Midbrain (tissue), 1 donor: ENCODE measurements at places on chromosomes 13 and 19.

GRCh38 chr13:110856942-110857835 is 57.7 kb downstream of the ANKRD10 start:
- no peak for DNase-seq

- no peak for DNase-seq
Measured at GRCh38 chr13:54636231-54636630, 1607.6 kb downstream of the OLFM4 start.

GRCh38 chr13:59435024-59435423 is 728.7 kb downstream of the DIAPH3 start:
- DNase-seq, result no peak

DNA sequence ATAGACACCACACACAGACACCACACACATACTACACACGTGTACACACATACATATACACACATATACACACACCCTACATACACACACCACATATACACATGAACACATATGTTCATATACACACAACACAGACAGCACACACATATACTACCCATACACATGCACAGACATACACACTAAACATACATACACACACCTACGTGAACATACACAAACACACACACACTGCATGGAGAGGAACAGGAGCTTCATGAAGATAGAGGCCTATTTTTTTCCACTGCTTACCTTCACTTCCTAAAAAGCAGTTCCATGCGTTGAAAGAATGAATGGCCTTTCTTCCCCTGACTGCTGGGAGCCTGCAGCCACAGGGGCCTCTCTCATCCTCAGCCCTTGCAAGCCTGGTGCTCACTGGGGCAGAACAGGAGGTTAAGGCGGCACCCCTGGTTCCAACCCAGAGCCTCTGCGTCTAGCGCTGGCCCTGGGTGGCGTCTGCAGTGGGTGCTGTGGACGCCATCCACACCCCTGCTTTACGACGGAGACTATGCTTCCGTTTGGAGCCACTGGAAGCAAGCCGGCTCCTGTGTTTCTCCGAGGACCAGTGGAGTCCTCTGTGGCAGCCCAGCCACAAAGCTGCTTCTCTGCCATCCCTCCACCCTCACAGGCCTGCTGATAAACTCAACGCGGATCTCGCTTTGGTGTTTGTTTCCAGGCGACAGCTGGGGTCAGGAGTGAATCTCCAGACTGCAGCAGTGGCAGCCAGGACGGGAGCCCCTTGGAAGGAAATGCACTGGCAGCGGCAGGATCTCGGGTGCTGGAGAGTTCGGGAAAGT is 1.9 kb upstream of the RASA3 start:
- DNase-seq, result no peak

DNA sequence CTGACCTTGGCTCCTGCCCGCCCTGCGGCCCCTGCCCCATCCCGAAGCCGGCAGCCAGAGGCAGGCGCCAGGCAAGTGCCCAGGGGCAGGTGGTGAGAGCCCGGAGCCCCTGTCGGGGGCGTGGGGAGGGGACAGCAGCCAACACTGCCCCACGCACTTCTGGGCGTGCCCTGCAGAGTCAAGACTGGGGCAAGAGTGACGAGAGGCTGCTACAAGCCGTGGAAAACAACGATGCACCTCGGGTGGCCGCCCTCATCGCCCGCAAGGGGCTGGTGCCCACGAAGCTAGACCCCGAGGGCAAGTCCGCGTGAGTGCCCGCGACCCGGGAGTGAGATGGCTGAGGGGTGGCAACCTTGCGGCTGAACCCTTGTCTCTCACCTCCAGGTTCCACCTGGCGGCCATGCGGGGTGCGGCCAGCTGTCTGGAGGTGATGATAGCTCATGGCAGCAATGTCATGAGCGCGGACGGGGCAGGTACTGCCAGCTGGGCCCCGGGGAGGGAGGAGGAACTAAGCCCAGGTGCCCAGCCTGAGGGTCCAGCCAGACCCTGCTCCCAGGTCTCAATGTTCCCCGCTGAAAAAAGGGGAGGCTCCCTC is 17.3 kb downstream of the ANKRD24 start:
- no peak for DNase-seq

GRCh38 chr13:30204564-30204963 is 102.8 kb downstream of the KATNAL1 start:
- DNase-seq, result no peak

DNA sequence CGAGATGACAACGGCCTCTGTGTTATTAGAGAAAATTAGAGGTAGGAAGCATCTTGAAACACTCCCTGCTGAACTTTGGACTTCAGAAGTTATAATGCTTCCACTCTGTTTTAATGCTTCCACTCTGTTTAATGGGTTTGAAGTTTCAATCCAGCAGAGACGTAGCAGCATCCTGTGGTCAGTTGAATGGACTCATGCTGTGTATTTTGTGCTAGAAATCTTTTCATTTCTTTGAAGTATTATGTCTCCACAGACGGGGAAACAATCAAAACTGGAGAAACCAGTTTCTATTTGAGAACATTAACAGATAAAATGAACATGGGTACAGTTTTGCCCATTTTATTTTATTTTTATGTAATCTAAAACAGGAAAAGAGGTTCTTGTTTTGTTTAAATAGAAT is 1736.2 kb downstream of the SLITRK5 start:
- no peak for DNase-seq

DNA sequence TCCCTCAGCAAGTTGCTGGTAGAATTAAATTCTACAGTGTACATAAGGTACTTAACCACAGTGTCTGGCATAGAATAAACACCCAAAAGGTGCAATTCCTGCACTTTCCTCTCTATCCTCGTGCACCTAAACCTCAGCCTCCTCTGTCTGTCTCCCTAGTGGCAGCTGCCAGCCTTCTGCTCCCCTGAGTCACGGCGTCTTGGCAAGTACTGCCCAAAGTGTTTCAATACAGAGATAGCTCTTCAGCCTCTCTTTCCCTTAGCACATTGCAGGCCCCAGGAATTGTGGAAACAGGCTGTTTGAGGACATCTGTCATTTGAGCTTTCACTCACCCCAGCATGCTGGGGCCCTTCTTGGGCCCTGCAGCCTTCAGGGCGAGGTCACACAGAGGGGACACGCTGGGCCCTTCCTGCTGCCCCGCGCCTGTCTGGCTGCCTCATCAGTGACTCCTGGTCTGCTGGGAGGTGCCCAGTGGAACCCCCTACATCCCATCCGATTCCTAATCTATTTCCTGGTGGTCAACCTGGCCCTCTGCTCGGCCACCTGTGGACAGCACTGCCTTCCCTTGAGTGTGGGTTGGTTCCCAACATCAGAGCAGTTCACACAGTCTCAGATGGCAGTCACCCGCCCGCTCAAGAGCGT is 19.3 kb downstream of the COL4A2 start:
- no peak for DNase-seq
